ENCODE measurements at places on chromosomes 11 and 22.
A peak's percentile ranks its signal among the peaks of the same experiment; 100 is the strongest.

- DNase-seq: no peak
Observed at GRCh38 chr11:124276081-124276480, 19.9 kb downstream of the OR8G5 start.

- no peak for DNase-seq
Observed at GRCh38 chr11:12409621-12410005, 32.2 kb downstream of the PARVA start.

- no peak for DNase-seq
Observed at GRCh38 chr11:97756571-97757335, 1264.0 kb upstream of the CNTN5 start.

- DNase-seq: no peak
Observed at GRCh38 chr22:38062791-38063190, 5.6 kb downstream of the PICK1 start.

DNA sequence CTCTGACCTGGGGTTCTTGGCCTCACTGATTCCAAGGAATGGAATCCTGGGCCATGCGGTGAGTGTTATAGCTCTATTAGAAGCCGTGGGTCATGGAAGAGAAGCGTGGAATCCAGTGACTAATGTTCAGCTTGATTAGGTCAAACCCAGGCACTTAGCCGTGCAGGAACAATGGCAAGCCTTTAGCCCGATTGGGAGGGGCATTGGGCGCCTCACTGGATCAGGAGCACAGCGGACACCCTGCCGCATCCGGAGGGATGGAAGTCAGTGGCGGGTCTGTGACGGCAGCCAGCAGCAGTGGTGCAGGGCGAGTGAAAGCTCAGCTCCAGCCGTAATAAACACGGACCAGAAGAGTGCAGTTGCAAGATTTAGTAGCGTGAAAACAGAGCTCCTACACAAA, 20.5 kb upstream of the SLC17A6 start:
- DNase-seq: no peak

GRCh38 chr11:64753380-64754123, 6.2 kb downstream of the PYGM start:
- no peak for DNase-seq

DNA sequence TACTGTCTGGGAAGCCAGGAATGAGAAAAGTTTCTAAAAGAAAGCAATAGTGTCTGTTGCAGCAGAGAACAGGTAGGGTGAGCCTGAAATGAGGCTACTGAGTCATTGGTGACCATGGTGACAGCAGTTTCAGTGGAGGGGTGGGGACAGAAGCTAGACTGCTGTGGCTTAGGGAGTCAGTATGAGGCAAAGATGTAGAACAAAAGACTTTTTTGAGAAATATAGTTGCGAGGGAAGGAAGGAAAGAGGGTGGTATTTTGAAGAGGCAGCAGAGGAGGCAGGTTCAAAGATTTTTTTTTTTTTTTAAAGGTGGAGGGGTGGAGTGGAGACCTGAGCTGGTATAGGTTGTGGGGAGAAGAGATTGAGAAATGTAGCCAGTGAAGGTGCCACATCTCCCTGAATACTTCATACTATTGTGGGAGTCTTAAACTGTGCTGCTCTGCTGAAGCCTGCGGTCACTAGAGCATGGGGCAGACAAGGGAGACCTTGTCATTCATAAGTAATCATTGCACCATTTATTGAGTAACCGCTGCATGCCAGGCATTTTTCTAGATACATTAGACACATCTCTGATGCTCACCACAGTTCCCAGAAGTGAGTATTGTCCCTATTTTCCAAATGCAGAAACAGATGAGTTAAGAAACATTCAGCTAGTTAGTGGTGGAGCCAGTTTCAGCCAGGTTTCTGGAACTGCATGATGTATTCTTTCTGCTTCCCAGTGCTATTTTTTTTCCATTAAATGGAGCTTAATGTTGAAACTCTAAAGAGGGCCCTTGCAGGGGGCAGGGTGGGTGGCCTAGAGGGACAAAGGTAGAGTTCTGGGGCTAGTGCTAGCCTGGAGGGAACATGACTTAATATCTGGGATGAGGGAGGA, 49.9 kb downstream of the STIM1 start:
- peak; percentile 17 for DNase-seq

DNA sequence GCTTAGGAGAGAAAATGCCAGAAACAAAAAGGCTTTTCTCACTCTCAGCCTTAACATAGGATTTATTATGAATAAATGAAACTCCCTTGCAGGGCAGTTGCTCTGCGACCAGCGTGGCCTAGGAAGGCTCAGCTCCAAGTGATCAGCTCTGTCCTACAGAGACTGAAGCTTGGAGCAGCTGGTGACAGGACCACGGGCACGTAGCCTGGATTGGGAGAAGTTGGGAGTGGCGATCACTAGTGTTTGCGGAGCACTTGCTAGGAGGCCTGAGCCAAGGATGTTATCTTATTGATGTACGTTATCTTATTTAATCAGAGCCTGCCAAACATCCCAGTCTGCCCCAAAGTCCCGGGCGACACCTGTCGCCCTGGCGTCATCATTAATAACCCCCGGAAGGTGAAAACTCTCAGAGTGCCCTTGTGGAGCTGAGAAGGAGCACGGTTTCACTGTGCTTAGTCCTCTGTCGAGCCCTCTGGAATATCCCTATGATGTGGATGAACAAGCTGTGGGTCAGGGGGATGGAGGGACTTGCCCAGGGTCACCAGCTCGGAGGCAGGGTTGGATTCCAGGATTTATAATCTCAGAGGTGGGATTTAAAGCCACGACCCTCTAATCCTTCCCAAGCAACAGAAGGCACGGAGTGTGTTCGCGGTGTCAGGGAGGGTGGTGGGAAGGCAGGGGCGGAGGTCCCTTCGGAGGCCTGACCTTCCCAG, 40.8 kb upstream of the SMIM38 start:
- no peak for DNase-seq

- no peak for DNase-seq
Observed at GRCh38 chr11:10607462-10608132, 39.1 kb upstream of the LYVE1 start.

DNA sequence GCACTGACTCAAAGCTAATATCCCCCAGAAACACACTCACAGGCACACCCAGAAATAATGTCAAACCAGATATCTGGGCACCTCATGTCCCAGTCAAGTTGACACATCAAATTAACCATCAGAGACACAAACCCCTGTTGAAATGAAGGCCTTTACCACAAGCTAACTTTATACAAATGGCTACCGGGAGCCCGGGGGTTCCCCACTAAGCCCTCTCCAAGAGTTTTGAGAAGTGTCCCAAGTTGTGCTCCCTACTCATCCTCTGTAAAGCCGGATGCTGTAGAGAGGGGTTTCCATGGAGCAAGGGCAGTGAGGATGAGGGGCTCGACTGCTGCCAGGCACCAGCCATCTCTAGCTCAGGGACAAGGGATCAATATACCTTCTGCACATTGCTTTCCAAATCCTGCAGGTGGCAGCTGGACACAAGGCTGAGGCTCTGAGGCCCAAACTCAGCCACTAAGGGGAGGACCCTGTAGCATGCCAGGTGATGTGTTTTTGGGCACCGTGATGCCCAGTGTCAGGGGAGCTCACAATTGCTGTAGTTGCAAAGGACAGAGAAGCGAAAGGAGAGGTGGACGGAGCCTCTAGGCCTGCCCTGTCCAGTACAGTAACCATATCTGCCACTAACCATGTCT, 145.7 kb downstream of the TTC17 start:
- no peak for DNase-seq

DNA sequence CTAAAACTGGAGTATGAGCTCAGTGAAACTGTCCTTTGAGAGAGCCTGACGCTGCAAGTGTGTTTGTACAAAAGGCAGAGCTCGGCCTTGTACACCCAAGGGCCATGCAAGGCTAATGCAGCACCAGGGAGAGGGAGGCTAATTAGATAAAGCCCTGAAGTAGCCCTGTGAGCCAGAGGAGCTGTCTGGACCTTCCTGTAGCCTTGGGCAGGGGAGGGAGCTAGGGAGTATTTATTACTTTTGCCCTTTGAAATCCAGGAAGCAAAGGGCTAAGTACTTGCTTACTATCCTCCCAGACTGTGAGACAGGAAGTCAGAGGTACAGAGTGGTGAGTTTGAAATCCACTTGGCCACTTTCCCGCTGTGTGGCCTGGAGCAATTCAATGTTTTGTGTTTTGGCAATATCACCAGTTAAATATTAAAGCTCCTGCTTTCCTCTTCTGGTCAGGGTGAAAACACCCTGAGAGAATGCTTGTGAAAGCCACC, 10.2 kb upstream of the LDHA start:
- DNase-seq: no peak

GRCh38 chr11:42837994-42838393, 473.8 kb upstream of the API5 start:
- DNase-seq: no peak

DNA sequence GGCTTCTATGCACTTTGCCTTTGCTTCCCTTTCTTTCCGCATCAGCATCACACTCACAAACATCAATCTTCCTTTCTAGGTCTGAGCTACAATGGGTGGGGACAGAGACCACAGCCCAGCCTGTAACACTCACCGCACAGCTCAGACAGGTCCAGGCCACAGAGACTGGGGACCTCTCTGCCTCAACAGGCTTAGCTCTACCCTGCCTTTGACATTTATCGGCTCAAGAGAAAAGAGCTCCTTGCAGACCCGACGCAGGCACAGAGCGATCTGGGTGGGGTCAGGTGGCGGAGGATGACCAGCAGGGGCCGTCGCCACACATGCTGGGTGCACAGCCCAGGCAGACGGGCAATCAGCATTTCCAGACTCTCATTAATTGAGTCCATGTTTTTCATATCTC, 837.3 kb downstream of the TBC1D22A start:
- no peak for DNase-seq

- no peak for DNase-seq
Observed at GRCh38 chr22:35913925-35914324, 114.7 kb downstream of the RBFOX2 start.

DNA sequence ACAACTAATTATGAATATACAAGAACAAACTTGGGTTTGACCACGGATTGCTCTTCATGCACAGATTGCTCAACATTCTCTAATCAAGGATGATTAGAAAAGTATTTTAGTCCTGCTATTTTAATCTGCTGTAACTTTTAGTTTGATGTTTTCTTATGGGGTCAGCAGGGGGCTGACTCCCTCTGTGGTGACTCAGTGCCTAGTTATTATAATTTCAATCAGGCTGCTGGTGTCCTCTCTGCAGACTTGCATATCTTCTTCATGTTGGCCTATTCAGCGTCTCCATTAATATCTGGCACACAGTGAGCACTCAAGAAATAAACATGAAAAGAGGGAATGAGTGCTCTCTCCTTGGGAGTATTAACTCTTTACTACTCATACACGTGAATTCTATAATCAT, 223.8 kb upstream of the DDI1 start:
- no peak for DNase-seq

- DNase-seq: no peak
Observed at GRCh38 chr11:85903406-85903805, 48.2 kb downstream of the CCDC83 start.

GRCh38 chr11:84140386-84141169, 854.4 kb upstream of the CCDC90B start:
- DNase-seq: no peak

GRCh38 chr22:29315286-29316140, at the start of gene RASL10A:
Gene RASL10A, minus strand, starts transcription at chr22:29315697. Its CDS starts 451 bp downstream, at chr22:29315246.
- DNase-seq: no peak

GRCh38 chr11:43852057-43852636, 28.5 kb upstream of the ALKBH3 start:
- DNase-seq: peak; percentile 55

- DNase-seq: no peak
Observed at GRCh38 chr11:117072517-117073461, 25.4 kb downstream of the SIK3 start.

DNA sequence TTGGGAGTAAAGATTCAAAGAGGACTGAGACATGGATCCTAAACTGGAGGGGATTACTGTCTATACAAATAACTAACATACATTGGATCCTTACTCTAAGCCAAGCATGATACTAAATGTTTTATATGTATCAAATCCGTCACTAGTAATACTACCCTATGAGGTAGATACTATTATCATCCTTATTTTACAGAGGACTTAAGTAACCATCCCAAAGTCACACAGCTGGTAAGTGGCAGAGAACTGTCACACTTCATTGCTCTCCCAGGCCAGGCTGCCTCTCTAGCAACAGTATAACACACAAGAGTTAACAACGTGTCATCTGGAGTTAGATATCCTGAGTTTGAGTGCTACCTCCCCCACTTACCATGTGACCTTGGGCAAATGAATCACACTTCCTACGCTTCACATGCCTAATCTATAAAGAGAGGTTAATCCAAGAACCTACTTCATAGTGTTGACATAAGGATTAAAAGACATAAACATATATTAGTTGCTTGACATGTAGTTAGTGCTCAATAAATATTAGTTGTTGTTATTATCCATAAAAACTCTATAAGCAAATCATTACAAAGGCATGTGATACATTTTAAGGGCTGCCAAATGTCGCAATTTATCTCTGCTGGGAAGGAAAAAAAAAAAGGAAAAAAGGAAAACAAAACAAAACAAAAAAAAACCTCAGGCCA, 33.8 kb upstream of the SPON1 start:
- no peak for DNase-seq

DNA sequence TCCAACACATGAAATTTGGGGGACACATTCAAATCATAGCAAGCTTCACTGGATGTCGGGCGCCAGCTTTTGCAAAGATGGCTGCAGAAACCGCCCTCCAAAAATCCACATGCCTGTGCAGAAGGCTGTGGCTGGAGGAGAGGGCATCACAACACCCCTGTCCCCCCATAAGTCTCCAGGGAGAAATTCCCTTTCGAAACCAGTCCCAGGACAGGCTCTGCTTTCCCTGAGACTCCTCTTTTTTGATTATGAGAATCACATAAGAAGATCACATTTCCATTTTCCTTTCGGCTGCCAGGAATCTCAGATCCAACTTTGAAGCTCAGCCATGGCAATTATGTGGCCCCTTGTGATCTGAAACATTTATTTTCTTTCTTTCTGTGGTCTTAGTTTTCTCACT, 9.7 kb downstream of the LIF start:
- DNase-seq: no peak

DNA sequence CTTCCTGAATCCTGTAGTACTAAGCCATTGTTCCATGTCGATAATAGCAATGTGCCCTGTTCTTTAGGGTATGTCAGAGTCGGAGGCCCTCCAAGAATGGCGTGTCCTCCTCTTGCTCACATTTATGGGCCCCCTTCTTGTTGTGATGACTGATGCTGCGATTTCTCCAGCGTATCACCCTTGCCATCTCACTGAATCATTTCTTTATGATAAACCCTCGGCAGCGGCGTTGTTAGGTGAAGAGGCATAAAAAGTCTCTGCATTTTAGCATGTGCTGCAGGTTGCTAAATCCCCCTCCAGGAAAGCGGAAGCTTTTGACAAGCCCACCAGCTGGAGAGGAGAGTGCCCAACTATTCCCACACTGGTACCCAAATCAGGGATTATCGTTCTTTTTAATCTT, 1045.3 kb downstream of the BRD1 start:
- DNase-seq: no peak

DNA sequence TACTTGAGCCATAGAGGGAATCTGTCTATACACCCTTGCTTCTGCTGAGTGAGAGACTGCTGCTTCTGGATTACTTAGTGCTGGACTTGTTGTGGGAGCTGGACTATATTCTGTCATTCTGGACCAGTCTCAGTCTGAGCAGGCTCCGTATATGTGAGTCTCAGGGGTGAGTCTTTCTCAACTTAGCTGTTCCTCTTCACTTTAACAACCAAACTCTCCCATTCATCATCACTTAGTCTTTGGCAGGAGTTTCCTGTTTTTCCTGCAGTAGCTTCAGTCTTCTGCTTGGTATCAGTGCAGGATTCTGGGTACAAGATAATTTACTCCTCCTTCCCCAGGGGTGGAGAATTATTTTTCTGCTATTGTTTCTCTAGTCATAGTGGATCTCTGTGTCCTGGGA, 779.5 kb downstream of the METTL15 start:
- no peak for DNase-seq

- DNase-seq: no peak
Observed at GRCh38 chr11:62105667-62106191, 18.1 kb upstream of the INCENP start.

- DNase-seq: no peak
Observed at GRCh38 chr11:8247312-8247711, 16.4 kb downstream of the LMO1 start.

Measured in activated CD4-positive, alpha-beta T cell treated with anti-CD3 and anti-CD28 coated beads, Interleukin-2, amount 50 U/mL, for 24 hours (primary cell).